ENCODE measurements at places on chromosomes 7 and 10. TPM values are rescaled to one million over a fixed set of nuclear protein-coding genes. Genes with fewer than 3 reads are reported as not detected.

Gene PTPRZ1
- 78.1 TPM for total RNA-seq

Gene ZNF425
- total RNA-seq, result 4.6 TPM

- DNase-seq, result no peak
Measured at GRCh38 chr10:49076741-49077521, 38.4 kb downstream of the VSTM4 start.

DNA sequence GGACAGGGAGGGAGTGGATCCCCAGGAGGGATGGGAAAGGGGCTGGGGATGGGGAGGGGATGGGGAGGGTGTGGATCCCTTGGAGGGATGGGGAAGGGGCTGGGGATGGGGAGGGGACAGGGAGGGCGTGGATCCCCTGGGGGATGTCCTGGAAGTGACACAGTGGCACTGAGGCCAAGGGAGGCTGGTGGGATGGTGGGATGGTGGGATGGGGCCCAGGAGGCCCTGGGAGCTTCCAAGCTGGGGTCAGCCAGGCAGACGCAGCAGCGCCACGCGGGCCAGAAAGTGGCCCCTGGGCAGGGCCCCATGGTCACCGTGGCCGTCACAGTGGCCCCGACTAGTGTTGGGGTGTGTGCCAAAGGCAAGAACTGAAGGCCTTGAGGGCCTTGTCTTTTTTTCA is 67.8 kb downstream of the INPP5A start:
- DNase-seq, result peak; percentile 49

- DNase-seq, result no peak
Measured at GRCh38 chr10:30827531-30828120, 198.1 kb upstream of the LYZL2 start.

DNA sequence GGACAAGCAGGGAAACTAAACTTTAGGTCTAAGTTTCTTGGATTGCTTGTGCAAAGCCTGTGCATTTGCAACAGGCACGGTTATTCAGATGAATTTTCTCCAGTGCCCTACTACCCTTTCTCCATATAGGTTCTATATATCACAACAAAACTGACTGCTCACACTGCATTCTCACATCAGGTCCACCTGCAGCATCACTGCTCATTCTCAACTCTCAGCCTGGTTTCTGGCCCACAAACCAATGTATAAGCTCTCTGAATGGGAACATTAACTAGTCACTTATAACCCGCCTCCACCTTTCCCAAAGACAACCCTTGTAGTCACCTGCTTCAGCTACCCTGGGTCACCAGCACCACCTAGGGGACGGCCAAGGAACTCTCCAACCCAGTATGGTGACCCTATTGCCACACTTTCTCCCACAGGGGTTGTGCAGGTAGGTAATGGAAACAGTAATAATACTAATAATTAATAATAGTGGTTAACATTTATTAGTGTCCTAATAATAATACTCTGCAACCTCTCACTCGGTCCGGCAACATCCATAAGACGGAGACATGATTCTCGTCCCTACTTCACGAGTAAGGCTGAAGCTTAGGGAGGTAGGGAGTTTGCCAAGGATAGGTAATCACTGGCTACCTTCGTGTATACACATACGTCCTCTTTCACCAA is 97.3 kb downstream of the CLEC2L start:
- peak; percentile 81 for DNase-seq

GRCh38 chr7:16743236-16743635 is 10.3 kb upstream of the TSPAN13 start:
- no peak for DNase-seq

GRCh38 chr7:81232084-81232799 is 313.4 kb upstream of the SEMA3C start:
- no peak for DNase-seq
